ENCODE measurements at places on chromosomes 1 and 21.

- DNase-seq = peak; percentile 65
Measured at GRCh38 chr1:59020151-59020997, 236.5 kb upstream of the JUN start.

- DNase-seq = no peak
Measured at GRCh38 chr1:90850181-90850897, 133.2 kb upstream of the BARHL2 start.

DNA sequence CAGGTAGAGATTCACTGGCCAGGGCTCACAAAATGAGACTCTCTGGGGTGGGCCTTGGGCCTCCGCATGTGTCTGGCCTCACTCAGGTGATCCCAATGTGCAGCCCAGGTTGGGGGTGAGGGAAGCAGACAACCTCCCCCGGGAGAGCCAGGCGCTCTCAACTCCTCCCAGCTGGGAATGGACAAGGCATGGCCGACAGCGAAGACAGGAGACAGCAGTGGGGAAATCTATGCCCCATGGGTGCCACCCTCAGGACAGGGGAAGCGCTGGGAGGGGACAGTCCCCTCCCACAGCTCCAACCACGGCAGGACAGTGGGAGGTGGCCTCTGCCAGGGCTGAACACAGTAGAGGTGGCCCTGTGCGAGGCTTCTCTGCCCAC, 47.7 kb downstream of the PRDM15 start:
- DNase-seq = no peak

DNA sequence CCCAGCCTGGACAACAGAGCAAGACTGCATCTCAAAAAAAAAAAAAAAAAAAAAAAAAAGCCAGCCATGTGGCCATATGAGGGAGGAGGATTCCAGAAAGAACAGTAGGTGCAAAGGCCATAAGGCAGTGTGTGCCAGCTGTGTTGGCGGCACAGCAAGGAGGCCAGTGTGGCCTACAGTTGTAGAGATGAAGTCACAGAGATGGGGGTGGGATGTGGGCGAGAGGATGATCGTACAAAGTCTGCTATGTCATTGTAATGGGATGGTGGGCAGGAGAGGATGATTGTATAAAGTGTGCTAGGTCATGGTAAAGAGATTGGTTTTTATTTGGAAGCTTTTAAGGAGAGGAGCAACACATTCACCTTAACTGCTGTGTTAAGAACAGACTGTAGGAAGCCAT, 9.8 kb upstream of the CR1 start:
- DNase-seq = no peak

Data from brain microvascular endothelial cell (primary cell).